ENCODE measurements at places on chromosomes 2 and 18.

DNA sequence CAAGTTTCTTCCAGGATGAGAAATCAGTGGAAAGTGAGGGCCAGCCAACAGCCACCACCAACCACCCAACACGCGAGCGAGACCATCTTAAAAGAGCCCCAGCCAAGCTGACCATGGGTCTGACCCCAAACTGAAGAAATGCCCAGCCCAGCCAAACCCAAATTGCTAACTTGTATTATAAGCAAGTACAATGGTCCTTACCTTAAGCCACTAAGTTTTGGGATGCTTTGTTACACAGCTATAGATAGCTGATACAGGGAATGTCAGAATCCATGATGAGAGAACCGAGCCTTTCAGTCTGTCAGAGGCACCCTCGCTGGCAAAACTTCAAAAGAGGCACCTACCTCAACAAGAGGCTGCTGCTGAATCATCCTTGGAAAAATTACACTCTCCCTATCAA, 17.0 kb downstream of the STK39 start:
- DNase-seq: no peak

GRCh38 chr18:44643004-44643403, 37.7 kb upstream of the SETBP1 start:
- DNase-seq: no peak

DNA sequence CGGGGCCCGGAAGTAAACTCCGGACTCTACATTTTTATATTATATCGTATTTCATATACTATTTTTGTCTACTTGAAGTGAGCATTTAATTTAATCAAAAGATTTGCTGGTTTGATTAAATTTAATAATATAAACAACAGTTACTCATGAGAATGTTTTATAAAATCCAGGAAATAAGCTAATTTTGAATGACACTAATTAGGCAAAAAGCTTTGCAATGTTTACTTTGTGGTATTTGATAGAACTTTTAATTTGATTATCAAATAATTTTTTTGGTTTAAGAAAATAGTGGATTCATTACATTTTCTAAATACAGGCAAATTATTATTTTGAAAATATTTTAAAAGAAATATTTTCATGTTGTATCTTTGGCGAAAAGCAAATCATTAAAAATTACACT, 900.4 kb upstream of the CDH2 start:
- no peak for DNase-seq

- DNase-seq: no peak
Measured at GRCh38 chr2:236309669-236310029, 45.4 kb upstream of the ASB18 start.

GRCh38 chr2:146873056-146873455, 971.8 kb upstream of the ACVR2A start:
- DNase-seq: no peak

GRCh38 chr18:61019338-61020301, 313.6 kb upstream of the CDH20 start:
- no peak for DNase-seq

GRCh38 chr18:55189972-55190371, 230.7 kb upstream of the CCDC68 start:
- no peak for DNase-seq

DNA sequence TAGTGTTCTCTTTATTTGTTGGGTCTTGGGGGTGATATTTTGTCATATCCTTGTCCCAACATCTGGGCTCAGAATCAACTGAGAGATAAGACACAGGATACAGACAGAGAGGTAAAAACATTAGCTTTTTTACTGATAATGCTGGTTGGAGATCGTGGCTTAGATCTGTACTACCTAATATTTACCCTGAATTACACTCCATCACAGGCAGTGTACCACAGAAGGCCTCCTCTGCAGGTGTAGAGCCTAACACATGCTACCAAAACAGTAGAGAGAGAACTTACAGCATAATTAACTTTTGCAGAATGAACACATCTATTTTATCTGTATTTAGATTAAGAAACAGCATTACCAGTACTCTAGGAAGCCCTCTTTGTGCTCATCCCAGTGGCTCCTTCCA, 6.8 kb downstream of the AGPS start:
- no peak for DNase-seq

- DNase-seq: no peak
Measured at GRCh38 chr2:47230418-47230817, 75.3 kb upstream of the STPG4 start.

DNA sequence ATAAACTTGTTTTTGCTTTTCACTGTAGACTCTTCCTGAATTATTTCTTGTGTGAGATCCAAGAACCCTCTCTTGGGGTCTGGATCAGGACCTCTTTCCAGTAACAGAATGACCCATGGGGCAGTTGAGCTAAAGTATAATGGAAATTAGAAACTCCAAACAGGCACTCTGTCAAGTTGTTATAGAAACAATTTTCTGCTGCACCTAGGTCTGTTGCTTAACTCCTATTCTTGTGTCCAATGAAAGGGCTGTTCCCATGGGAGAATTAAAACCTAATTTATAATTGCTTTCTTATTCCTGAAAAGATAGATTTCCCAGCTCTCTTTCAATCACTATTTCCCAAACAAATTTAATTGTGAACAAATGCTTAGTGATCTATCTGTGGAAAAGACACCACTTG, 1341.3 kb upstream of the PIK3C3 start:
- DNase-seq: no peak

- DNase-seq: peak; percentile 74
Measured at GRCh38 chr2:197258580-197258979, 52.0 kb downstream of the ANKRD44 start.

DNA sequence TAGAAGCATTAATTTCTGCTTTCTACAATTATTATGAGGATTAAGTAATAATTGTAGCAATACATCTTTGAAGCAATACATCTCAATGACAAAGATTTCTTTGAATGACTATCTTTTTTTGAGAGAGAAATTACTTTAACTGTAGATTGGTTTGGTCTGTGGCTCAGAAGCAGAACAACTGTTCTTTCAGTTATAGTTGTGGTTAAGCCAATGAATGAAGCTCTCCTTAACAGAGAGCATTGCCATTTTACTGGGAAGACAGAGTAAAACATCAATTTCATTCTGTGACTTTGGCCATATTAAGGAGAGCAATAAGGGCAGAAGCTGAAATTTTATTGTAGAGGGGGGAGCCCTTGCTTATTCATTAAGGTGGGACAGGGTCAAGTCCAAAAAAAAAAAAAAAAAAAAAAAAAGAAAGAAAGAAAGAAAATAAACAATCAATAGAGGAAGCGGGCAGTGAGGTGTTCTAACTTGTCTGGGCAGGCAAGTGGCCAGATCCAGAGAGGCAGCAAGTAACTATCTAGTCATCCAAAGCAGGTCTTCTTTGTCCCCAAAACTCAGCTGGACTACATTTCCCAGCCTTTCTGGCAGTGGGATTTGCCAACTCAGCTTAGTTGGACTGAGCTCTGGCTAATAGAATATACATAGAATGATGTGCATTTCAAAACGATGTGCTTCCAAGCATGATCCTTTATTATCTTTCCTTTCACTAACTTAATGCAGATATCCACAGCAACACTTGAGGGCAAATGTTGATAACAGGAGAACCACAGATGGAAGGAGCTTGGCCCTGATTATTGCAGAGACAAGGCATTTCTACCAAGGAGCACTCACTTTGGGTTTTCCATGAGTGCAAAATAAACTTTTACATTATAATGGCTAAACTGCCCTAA, 462.7 kb upstream of the CDH20 start:
- DNase-seq: no peak

- DNase-seq: no peak
Measured at GRCh38 chr2:205803500-205803899, 121.2 kb downstream of the NRP2 start.

DNA sequence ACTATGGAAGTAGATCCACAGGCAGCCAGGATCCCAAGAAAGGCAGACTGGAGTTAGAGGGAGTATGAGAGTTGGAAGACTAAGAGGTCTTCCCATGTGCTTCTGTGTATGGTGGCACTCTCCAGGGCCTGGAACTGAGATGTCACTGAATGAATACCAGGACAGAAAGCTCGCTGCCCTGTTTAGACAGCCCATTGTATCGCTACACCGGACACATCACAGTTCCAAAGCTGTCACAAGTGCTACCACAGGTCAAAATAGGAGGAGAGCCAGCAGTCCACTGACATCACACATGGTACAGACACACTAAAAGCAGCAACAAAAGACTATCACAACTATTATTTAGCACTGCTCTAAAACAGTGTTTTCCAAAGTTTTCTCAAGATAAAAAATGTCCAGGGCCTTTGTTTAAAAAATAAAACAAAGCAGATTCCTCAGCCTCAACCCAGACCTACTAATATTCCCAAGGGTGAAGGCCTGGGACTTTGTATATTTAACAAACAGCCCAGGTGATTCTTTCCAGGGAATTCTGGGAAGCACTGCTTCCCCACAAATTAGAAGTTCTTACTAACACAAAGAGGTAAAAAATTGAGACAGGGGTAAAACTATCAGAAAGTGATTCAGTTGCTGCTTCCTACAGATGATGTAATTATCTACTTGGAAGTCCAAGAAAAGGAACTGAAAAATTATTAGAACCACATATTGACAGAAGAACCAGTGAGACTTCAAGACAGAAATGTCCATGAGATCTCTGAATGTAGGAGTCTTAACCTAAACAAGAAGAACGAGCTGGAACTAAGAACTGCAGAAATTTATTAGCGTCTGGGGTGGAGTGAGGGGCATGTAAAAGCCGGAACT, 116.0 kb downstream of the DTNB start:
- no peak for DNase-seq

DNA sequence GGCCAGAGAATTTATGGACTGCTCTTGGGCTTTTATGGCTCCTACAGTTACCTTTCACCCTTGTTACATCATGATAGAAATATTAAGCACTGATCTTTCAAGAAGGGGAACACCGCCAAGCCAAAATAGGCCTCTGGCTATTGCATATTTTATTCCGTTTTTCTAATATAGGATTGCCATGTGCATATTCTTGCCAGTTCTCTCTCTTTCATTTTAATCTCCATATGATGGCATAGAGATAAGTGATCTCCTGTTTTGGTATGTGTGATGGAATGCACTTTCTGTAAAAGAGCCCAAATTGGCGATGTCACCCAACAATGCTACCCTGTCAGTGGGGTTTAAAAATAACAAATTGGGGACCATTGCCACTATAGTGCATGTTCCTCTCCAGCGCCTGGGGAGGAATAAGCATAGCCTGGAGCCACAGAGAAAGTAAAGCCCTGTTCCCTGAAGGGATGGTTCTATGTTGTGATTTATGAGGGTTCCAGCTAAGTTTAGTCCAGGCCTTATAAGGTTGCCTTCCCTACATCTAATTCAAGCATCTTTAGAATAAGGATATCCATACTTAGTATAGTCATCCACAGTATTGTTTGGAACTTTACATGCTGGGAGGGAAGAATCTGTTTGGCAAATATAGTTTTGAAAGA, 26.9 kb downstream of the CMPK2 start:
- DNase-seq: no peak

DNA sequence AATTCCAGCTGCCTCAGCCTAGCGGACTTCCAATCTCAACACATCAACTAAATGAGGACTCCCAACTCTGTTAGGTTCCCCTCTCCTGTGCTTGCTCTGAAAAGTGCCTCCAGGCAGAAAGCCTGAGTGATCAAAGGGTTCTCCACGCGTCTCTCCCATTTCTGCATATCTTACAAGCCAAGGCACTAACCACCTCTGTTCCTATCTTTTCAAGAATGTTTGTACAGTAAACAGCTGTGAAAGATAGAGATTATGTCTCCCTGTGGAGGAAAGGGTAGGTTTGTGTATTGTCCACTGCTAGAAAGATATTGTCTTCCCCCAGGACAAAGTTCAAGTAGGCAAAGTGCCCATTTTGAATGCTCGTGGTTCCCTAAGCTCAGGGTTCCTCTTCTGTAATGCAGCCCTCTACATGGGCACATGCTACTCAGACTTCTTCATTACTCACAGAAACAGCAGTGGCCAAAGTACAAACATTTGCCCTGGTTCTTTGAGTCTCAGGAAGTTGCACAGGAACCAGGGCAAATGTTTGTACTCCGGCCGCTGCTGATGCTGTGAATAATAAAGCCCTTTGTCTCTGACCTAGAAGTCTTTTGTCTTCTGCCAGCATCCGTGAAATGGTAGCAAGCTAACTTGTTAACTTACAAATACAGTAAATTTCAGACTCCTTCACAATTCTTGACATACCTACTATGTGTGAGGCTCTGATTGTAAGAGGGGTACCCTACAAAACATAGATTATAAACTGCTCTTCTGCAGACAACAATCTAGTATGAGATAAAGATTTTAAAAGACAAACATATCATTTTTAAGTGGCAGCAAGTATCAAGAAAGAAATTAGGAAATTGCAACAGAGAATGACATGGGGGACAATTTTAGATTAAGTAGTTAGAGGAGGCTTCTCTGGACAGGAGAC, 44.5 kb downstream of the PKDCC start:
- DNase-seq: no peak

DNA sequence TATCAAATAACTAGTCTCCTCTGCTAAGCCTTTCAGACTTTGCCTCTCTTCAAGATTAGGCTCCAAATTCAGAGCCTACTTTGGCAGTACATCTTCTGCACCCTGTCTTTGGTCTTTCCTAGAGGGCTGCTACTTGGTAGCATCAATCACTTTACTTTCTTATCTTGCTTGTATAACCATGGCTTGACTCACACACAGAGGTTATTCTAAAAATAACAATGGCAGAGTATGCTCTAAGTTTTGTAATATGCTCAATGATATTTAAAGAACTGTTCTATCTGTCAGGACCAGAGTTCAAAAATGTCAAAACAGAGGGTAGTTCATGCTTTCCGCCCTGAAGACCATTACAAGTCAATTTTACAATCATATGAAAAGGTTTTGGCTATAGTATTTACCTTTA, 27.7 kb downstream of the THOC1 start:
- DNase-seq: no peak

DNA sequence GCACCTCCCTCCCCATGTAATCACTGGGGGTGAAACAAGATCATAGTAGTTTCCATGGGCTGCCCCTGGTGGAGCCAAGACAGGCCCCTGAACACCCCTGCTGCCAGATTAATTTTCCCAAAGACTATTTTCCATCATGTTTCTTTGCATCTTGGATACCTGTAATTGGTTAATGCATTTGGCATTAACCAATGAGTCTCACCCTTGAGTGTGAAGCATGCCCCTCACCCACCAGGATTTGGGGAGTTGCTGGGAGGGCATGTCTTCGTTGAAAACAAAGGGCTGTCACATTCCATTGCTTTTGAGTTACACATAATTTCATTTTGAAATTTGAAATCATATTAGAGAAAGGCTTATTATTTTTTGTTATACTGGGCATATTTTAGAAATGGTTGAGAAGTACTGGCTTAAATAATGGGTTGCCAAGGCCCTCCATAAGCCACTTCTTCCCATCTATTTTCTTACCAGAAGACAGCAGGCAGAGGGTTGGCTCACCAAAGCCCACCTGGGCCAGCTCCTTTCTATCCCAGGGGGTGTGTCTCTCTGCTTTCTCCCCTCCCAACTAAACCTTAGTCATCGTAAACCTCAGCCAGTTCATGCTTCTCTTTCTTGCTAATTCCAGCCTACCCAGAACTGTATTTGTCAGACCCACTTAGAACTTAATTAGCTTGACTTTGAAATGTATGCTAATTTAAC, 51.8 kb downstream of the ATIC start:
- no peak for DNase-seq

- no peak for DNase-seq
Measured at GRCh38 chr2:240212425-240213225, 72.2 kb upstream of the OTOS start.

GRCh38 chr2:135831180-135831812, 5.7 kb downstream of the LCT start:
- no peak for DNase-seq

GRCh38 chr2:209830722-209831465, 59.3 kb downstream of the UNC80 start:
- no peak for DNase-seq

Data from CD4-positive, alpha-beta T cell treated with Interleukin-17A for 1 hour (primary cell).